ENCODE measurements at places on chromosomes 2 and 18.

DNA sequence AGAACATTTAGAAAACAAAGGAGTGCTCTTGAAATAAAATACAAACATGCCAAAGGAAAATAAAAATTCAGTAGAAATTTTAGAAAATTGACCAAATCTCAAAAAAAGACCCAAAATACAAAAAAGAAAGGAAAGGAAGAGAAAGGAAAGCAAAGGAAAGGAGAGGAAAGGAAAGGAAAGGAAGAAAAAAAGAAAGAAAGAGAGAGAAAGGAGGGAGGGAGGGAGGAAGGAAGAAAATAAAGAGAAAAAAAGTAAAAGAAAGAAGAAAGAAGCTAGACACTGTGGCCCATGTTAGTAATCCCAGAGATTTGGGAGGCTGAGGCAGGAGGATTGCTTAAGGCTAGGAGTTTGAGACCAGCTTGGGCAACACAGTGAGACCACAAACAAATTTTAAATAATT is 500.1 kb upstream of the VRK2 start:
- DNase-seq: no peak

DNA sequence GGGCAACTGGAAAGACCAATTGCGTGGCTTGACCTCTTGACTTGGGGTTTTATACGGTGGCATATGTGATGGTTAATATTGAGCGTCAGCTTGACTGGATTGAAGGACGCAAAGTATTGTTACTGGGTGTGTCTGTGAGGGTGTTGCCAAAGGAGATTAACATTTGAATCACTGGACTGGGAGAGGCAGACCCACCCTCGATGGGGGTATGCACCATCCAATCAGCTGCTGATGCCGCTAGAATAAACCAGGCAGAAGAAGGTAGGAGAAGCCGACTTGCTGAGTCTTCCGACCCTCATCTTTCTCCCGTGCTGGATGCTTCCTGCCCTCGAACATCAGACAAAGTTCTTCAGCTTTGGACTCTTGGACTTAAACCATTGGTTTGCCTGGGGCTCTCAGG is 34.2 kb upstream of the YPEL5 start:
- DNase-seq: no peak

DNA sequence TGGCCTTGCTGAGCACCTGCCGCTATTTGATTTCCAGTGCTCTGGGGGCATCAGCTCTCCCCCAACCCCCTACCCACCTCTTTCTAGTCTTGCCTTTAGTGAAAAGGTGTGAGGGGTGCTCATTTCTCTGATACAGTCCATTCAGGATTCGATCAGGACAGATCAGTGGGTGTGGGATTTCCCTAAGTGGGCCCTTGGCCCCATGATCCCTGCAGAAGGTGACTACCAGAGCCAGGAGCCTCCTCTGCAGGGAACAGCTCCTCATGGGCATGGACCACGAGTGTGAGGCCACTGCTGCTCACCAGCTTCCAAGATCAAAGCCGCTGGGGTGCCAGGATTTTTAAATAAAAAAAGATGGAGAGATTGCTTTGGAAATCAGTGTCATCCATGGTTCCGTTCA is 835.2 kb upstream of the ID2 start:
- DNase-seq: no peak

DNA sequence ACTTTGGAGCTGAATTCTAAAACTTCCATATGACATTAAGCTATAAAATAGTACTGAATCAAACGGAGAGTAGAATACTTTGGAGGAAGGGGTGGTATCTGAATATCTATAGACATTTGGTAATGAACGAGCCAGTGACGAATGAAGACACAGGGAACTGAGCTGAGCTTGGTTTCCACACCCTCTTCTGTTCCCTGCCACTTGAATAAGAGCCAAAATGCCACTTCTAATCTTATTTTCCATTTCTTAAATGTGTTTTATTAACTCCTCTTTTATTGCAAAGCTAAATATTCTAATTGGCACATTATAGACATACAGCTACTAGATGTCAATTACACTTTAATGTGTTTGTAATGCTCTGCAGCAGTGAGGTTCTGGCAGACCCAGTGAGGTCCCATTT is 76.1 kb downstream of the AFF3 start:
- no peak for DNase-seq

DNA sequence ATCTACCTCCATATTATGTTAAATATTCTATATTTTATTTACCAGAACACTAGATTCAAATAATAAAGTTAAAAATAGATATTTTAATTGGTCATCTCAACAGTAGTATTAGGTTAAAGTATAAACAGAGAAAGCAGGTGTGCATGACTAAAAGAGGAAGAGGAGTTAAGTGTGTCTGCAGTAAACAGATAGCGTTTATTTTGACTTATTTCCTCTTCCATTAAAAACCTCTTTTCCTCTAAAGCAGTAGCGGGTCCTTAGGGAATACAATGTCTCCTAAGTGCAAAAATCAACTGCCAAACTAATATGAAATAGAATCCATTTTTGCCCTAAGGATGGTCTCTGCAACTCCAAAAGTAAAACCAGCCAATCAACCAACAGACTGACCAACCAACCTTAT is 27.7 kb downstream of the EIF2AK3 start:
- DNase-seq: no peak

DNA sequence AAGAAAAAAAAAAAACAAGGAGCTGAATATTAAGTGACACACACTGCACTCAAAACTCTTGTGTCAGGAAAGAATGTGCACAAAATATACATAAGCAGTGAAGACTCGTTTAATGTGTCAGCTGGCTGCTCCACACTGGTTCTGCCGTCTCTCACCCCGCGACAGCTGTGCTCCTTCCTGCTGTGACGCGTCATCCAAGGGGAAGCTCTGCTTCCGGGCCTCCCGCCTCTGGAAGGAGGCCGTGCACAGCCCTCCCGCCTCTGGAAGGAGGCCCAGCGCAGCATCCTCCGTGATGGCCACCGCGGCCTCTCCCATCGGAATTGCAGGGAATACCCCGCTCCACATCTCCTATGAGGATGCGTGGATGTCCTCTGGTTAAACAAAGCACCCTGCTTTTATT is 151.0 kb downstream of the HDAC4 start:
- no peak for DNase-seq

GRCh38 chr2:41886757-41887156 is 161.1 kb upstream of the PKDCC start:
- DNase-seq: no peak

DNA sequence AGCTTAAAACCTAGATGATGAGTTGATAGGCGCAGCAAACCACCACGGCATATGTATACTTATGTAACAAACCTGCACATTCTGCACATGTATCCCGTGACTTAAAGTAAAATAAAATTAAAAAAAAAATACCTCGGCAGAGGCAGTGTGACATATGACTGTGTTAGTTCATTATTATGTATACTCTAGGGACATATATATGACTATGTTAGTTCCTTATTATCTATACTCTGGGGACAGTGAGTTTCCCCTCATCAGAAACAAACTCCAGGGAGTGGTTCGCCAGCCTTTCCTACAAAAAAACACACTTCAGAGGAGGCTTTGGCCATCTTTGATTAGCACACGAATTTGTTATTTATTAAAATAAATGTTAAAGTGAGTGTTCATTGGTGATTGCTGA is 209.5 kb downstream of the PIEZO2 start:
- DNase-seq: no peak

DNA sequence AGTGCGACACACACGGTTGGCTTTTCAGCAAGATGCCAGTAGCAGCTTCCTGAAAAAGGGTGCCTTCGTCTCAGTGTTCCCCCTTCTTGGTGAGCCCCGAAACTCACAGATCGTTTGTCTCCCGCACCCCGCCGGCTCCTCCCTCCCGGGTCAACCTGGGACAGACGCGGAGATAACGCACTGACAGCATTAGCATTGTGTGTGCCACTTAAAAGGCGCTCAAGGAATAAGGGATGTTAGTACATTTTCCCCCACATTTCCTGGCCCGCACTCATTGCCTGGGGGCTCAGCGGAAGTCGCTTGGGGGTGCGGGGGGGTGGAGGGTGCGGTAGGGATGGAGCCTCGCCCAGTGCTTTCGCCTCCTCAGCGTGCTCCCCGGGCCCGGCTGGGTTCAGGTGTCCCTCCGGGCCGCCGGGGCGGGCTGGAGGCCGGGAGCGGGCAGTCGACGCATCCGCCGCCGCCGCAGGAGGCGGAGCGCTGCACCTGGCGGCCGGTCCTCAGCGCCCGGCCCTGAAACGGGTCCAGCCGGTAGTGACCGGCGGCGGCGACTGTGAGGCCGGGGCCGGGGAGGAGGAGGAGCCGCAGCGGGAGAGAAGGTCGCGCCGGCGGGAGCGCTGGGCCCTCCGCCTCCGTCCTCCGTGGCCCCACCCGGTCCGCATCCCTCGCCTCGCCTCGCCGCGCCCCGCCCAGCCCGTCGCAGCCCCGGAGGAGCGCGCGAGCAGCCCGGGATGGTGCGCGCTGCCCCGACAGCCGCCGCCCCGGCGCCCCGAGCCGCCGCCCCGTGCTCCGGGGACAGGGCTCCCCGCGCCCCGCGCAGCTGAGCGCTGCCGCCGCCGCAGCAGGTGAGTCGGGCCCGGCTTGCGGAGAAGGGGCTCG is at the start of gene MFSD6:
MFSD6 (plus strand) TSS at position 694 of the 876 bp plus-strand sequence. CDS start 27,675 bp downstream, outside the sequence.
- DNase-seq: peak; percentile 33

DNA sequence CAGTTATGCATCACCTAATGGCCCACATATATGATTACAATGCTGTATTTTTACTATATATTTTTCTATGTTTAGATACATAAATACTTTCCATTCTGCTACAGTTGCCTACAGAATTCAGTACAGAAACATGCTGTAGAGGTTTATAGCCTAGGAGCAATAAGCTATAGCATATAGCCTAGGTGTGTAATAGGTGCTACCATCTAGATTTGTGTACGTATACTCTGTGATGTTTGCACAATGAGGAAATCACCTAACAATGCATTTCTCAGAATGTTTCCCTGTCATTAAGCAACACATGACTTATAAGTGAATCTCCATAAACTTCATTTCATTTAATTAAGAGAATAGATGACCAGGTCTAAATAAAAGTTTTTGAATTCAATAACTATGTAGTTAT is 43.5 kb downstream of the SLC38A11 start:
- no peak for DNase-seq

- DNase-seq: no peak
Measured at GRCh38 chr2:203774760-203775159, 68.3 kb downstream of the CD28 start.

GRCh38 chr2:862731-863466 is 87.8 kb upstream of the SNTG2 start:
- DNase-seq: no peak

- no peak for DNase-seq
Measured at GRCh38 chr18:7596147-7596546, 29.0 kb downstream of the PTPRM start.

- no peak for DNase-seq
Measured at GRCh38 chr18:7333025-7333562, 102.2 kb downstream of the LRRC30 start.

DNA sequence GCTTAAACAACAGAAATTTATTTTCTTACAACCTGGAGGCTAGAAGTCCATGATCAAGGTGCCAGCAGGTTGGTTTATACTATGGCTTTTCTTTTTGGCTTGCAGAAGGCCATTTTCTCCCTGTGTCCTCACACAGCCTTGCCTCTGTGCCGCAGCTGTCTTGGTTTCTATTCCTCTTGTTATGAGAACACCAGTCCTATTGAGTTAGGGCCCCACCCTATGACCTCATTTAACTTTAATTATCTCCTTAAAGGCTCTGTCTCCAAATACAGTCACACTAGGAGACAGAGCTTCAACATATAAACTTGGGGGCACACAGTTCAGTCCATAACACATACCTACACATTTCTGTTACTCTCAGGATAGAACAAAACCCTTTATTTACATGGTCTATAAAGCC is 17.3 kb upstream of the RHOB start:
- DNase-seq: no peak

DNA sequence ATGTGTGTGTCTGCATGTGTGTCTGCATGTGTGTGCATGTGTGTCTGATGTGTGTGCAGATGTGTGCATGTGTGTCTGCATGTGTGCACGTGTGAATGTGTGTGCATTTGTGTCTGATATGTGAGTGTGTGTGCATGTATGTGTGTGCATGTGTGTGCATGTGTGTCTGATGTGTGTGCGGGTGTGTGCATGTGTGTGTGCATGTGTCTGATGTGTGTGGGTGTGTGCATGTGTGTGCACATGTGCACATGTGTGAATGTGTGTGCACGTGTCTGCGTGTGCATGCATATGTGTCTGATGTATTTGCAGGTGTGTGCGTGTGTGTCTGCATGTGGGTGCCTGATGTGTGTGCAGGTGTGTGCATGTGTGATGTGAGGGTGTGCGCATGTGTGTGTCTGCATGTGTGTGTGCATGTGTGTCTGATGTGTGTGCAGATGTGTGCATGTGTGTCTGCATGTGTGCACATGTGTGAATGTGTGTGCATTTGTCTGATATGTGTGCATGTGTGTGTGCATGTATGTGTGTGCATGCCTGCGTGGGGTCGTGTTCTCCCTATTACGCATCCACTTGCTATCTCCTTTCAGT is 470.1 kb upstream of the HS6ST1 start:
- no peak for DNase-seq

- peak; percentile 52 for DNase-seq
Measured at GRCh38 chr2:190534310-190535120, at the start of gene NEMP2. Gene NEMP2 (minus strand): TSS chr2:190534722. CDS start chr2:190534655, 67 bp downstream.

DNA sequence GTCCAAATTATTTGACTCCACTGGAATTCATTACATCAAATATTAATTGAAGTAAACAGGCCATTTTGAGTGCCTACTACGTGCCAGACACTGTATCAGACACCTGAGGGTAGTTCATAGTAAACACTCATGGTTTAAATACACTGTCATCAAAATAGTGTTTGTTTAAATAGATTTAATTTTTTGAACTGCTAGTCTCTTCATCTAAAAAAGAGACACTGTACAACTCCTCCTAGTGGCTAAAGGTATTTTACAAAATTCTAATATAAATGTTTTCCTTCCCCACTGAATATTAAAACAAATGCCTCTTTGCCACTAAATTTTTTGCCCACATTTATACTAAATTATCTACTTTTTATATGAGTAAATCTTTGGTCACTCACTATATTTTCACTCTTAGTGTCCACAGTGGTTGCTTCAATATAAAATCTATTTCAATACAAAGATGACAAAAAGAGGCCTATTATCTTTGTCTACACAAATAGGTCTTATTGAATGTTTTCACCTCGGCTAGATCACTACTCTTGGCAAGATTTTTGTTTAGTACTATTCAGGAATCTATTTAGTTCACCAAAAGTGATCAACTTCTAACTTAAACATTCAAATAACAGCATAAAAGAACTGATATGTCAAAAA is 122.1 kb downstream of the TMEM247 start:
- DNase-seq: no peak

GRCh38 chr2:118774458-118775133 is 72.9 kb downstream of the EN1 start:
- no peak for DNase-seq

- DNase-seq: no peak
Measured at GRCh38 chr2:157784169-157784822, 91.8 kb downstream of the ACVR1 start.

Data from NCI-H1092 (cell line).